ENCODE measurements at places on chromosomes 5 and 9.

GRCh38 chr9:82893549-82893948, 169.4 kb downstream of the RASEF start:
- DNase-seq = no peak

DNA sequence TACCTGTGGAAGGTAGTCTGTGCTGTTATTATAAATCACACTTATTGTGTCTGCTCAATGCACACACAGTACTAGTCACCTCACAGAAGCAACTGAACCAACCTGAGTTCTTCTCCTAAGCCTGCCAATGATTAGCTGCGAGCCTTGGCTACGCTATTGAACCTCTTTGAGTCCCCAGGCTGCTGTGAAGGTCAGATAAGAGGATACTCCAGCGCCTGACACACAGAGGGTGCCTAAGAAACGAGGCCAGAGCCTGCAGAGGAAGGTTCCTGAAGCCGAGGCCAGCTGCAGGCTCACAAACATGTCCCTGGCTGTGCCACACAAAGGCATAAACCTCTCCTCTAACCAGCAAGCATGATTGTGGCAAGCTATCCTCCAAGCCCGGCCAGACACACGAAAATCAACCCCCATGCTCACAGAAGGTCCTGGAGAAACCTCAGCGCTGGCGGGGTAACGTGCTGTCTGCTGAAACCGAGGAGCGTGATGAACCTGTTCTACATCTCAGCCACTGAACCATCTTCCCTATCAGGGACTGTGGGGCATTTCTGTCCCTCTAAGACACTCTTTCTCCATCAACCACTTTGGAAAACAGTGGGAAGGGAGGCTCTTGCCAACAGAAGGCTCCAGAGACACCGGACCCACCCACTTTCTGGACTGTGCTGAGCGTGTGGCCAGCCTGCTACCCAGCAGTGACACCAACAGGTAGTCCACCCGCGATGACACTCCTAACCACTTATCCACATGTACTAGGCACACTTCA, 53.2 kb upstream of the SLC25A51 start:
- DNase-seq = no peak

DNA sequence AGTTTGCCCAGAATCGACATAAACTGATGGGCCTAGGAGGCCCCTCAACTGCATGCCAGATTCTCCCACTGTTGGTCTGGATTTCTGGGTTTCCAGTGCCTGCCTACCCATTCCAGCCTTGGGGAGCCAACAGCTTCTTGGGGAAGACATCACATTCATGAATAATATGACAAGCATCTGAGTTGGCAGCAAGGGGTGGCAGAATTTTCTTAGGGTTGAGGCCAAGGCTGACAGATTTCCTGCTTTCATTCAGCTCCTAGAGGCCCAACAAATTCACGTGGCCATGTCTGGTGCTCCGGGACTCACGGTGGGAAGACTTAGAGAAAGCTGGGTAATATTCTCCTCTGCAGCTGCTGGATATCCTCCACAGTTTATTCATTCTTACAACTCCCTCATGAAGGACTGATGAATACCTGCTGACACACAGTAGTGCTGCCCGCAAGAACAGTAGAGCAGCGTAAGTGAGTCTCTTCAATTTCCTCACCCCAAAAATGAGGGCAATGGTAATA, 305.0 kb upstream of the TNC start:
- no peak for DNase-seq

DNA sequence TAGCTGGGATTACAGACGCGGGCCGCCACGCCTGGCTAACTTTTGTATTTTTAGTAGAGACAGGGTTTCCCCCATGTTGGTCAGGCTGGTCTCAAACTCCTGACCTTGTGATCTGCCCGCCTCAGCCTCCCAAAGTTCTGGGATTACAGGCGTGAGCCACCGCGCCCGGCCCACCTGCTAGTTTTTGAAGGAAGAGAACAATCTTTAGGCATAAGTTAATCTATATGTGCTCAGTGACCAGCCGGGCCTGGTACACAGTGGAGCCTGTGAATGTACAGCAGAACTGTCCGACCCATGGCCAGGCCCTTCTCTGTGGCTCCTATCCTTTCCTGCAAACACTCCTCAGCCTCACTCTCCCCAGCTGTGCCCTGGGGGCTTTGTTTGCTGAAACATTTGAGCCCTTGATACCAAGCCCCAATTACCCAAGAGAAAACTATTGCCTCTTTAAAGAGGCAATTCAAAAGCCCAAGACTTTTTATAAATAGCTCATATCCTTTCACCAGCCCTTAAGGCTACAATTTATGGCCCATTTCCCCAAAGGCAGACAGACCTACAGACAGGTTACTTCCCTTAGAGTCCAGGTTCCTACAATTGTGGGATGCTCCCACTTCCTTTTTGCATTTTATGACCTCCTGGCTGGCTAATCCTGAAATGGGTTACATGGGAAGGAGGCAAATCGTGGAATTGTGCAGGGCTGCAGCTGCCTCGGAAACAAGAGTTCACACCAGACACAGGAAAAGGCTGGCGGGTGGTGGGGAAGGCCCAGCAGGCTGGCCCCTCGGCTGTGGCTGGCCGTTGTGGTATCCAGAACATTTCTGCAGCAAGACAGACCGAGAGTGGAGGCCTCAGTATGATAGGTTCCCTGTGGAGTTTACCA, 37.5 kb downstream of the SPRY4 start:
- no peak for DNase-seq

DNA sequence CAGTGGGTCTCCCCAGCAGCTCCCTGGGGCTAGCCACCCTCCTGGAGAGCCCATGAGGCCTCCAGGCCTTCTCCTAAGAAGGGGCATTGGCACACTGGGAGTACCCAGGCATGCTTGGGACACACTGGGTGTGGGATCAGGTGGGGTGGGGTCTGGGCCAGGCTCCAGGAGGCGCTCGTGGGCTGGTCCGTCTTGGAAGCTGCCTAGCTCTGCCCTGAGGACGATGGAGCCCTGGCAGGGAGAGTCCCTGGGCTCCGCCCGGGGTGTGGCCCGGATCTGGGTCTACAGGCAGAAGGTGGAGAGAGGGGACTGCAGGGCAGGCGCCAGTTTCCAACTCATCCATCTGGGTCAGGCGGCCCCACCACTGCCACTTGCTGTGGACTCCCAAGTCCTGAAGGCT, 2.4 kb downstream of the PRRX2 start:
- no peak for DNase-seq

- no peak for DNase-seq
Measured at GRCh38 chr5:88883836-88884607, 1.0 kb upstream of the MEF2C start.

GRCh38 chr5:150189728-150190502, at the start of gene SLC6A7:
TSS of gene SLC6A7 (plus strand) at chr5:150190062. CDS start at chr5:150190328, 266 bp downstream.
- DNase-seq = no peak

GRCh38 chr5:163908253-163908652, 402.8 kb downstream of the MAT2B start:
- DNase-seq = no peak

Measured in CD4-positive, alpha-beta T cell treated with Interleukin-2 at 100 ng/mL for 4 hours (primary cell).